Retinal pigment epithelial cell (primary cell): ENCODE measurements at places on chromosomes 5 and 9.

- DNase-seq, result no peak
Observed at GRCh38 chr5:136619556-136619955, 254.2 kb upstream of the TRPC7 start.

DNA sequence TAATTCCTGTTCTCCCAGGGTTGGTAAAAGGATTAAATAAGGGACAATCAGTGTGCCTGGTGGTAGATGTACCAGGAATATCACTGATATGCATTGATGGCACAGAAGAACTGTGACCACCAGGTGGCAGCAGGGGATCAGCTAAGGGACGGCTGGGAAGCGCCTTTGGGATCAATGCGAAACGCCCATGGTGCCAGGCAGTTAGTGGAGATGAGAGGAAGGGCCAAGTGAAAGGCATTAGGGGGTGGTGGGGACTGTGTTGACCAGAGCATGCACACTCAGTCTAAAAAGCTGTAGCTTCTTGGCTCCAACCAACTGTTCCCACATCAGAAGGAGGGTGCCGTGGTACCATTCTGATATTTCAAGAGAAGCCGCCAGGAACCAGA lies 55.6 kb downstream of the ARHGEF37 start:
- DNase-seq, result no peak

DNA sequence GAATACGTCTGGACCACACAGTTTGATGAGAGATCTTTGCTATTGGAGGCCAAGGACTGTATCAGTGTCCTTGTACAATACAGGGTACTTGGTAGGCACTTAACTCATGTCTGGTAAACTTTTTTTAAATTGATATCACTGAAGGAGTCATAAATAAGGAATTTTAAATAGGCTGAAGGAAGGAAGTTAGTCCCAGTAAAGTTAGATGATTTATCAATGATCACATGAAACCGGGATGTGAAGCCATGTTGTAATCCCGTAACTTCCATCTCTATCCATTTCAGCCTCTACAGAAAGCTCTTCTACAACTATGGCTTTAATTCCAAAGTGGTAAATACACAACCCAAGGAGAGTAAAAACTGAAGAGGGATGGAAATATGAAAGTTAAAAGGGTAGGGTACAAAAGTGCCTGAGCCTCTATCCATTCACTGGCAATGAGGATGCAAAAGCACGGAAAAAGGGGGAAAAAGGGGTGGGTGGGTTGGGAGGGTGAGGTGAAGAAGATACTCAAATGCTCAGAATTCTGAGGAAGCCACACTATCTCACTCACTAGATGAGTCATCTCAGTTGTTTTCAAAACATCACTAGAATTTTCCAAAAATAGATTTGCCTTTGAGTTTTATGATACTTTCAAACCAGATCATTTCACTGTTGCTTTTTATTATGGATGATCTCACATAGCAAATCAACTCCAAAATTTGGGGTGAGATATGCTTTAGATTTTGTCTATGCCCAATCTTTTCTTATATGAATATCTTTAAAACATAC lies 1053.5 kb downstream of the NR2F1-AS1 start:
- DNase-seq, result no peak

DNA sequence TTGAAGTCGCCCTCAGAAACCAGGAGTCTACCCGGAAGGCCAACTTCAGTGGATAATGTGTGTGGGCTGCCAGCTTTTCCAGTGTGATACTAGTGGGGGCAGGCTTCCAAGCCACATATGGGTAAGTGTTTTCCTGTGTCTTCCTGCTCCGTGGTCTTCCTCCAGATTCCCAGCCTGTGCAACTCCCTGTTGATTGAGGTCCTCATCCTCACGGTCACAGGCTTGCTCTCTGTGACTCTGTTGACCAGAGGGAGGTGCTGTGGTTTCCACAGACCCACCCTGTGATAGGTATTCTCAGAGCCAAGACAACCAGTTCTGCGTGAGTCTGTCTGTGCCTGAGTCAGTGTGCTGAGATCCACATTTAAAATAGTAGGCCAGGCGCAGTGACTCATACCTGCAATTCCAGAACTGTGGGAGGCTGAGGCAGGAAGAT lies 388.0 kb upstream of the IRX2 start:
- DNase-seq, result no peak

- DNase-seq, result no peak
Observed at GRCh38 chr9:130340011-130340410, 74.5 kb downstream of the HMCN2 start.

DNA sequence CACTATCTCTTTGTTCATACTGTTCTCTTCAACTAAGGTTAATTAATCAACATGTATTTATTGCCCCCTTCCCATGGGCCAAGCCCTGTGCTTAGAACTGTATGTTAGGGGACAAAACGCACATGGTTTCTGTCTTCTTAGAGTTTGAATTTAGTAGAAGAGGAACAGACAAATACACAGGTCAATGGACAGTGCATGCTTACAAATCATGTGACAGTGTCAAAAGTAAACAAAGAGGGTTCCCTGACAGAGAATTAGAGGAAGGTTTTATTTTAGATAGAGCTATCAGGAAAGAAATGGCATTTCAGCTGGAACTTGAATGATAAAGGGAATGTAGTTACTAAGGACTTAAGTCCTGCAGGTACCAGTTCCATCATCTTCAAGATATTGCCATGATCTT lies 145.2 kb upstream of the CCDC152 start:
- no peak for DNase-seq

DNA sequence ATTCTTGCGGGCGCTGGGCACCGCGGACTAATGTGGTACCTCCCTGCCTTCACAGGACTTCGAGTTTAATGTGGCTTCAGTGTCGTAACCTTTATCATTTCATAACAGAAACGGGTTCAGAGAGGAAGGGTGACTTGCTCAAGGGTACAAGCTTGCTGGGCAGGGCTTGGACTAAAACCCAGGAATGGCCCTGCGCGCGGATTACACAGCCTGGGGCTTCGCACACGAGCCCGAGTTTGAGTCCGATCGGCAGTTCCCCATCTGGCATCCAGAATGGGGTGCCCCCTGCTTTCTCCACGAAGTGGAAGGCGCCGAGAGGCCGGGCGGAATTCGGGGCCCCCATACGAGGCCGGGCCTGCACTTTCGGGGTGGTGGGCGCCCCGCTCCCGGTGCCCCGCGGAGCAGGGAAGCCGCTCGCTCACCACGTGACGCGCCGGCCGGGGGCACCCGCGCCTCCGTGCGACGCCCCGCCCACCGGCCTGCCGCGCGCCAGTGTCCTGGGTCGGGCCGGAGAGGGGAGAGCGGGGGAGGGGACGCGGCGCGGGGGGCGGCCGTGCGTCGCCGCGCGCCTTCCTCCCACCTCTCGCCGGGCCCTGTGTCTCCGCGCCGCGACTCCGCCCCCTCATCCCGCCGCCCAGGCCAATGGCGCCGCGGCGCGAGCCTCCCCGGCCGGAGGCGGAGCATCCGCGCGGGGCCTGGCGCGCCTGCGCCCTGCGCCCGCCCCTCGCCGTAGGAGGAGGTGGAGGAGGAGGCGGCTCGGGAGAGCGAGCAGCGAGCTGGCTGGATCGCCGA lies at the start of gene SET:
SET (plus strand) TSS at position 722 of the 792 bp plus-strand sequence. CDS start 361 bp downstream, outside the sequence.
- peak; percentile 57 for DNase-seq

DNA sequence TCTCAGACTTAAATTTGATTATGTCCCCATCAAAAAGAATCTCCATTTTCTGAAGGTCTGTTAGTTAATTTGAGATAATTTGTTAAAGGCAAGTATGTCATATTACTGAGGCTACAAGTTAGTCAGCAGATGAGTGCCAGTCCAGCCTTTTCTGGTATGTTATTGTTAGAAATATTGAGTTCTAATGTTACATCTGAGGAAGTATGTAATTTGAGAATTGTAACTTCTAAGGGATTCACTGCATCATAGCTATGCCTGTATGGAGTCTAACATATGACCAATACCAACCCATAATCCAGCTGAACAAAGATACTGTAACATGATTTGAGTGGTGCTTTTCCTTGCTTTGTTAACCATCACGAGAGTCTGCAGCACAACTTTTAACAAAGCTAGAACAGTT lies 13.9 kb downstream of the SLC23A1 start:
- DNase-seq, result no peak

- DNase-seq, result no peak
Observed at GRCh38 chr5:178094345-178094744, 19.0 kb upstream of the N4BP3 start.

- no peak for DNase-seq
Observed at GRCh38 chr5:140992828-140993227, 26.6 kb downstream of the PCDHAC2 start.

DNA sequence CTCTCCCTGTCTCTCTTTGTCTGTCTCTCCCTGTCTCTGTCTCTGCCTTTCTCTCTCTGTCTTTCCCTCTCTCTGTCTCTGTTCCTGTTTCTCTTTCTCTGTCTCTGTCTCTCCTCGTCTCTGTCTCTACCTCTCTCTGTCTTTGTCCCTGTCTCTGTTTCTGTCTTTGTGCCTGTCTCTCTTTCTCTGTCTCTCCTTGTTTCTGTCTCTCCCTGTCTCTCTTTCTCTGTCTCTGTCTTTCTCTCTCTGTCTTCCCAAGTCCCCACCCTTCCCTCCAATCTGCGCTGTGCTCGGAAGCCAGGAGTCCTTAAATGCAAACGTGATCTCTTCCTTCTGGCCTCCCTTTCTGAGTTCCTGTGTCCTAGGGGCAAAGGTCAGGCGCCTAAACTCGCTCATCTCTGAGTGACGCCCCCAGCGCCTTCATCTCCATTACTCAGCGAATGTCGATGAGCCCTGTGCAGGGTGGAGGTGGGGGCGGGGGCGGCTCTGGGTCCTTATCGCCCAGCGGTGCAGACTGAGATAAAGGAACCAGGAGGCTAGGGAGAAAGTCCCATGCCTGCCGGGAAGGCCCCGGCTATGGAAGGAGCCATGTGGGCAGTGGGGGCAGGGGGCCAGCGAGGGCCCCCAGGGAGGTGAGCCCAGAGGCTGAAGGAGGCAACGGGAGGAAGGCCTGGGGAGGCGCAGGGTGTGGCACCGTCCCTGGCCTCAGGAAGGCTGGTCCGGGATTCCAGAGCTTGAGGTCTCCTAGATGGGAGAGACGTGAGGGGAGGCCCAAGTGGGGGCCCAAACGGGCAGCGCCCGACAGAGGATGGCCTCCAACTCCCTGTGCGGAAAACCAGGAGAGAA lies 1.5 kb upstream of the SLC6A19 start:
- no peak for DNase-seq
